Kasumi-1 (cell line): ENCODE measurements at places on chromosomes 7 and 10.

DNA sequence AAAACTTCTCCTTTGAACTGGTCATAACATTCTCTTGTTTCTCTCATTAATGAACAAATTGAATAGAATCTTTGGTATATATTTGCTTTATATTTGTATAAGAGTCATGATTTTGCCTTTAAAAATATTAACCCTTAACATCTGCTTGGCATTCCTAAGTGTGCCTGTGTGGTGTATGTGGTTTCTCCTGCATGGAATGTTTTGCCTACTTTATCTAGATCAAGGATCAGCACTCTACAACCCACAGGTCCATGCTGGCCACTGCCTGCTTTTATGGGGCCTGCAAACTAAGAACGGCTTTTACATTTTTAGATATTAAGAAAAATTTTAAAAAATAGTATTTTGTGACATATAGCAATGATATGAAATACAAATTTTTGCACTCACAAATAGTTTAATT, 4.3 kb upstream of the LAMB4 start:
- no peak for DNase-seq

DNA sequence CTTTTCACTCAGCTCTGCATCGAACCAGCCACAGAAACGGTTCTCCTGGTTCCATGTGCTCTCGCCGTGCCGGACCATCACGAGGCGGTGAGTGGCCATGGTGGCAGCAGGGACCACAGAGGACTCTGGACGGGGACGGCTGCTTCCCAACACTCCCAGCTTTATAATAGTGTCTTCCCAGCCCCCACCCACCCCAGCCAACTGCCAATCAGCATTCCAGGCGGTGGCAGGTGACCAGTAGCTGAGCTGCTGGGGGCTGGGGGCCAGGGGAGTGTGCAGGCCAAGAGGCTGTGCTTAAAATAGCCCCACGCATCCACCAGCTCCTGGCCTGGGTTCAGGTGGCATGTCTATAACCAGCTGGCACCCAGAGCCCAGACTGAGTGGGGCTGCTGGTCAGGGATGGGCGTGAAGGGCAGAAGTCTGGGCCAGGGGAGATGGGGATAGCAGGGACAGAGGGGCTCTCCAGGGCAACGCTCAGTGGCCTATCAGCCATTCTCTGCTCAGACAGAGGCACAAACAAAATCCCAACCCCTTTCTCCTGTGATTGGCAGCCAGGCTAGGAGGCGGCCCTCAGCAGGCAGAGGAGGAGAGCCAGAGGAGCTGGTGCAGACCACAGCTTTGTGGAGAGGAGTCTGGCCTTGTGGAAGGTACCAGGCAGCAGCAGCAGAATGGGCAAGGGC, at the start of gene PGAM2:
Gene PGAM2, minus strand, starts transcription at position 137 of the 680 bp plus-strand sequence. Its CDS starts 38 bp downstream, at position 99.
- peak; percentile 14 for DNase-seq

- DNase-seq, result no peak
Observed at GRCh38 chr7:71389976-71390375, 258.0 kb downstream of the GALNT17 start.

GRCh38 chr10:96236090-96236478, 35.3 kb downstream of the BLNK start:
- DNase-seq, result peak; percentile 17

- no peak for DNase-seq
Observed at GRCh38 chr7:27212497-27213432, 12.9 kb upstream of the HOXA13 start.

- DNase-seq, result no peak
Observed at GRCh38 chr10:102549549-102549948, 45.8 kb downstream of the SUFU start.

DNA sequence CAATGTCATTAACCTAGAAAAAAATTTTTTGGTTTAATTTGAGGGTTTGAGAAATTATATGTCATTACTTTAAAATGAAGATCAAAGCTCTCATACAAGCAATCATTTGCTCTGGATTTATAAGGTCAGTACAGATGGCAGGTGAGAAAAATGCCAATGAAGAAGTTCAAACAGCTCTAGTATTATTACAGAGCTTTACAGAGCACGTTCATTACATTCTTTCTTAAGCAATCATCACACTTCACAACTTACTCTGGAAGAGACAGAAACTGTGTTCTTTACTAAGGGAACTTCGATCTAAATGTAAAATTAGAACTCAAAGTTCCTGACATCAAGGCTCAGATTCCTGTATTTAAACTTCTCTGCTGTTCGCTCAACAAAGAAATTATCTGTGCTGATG, 153.4 kb downstream of the ATE1 start:
- no peak for DNase-seq

- DNase-seq, result no peak
Observed at GRCh38 chr10:86632009-86632800, 22.1 kb upstream of the OPN4 start.

DNA sequence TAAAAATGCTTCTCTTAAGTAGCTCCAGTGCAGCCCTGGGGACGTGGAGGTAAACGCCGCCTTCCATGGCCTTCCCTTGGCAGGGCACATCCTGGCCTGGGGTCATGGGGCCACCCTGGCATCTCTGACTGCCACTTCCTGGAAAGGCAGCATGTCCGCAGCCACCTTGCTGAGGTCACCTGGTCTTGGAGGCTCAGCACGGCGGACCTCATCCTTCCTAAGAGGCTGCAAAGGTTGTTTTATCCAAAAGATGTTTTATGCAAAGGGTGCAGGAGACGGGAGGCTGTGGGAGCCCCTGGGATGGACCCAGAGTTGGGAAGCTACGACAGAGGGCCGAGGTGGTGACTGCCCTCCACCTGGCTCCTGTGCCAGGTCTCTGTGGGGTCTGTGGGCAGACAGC, 106.0 kb downstream of the TCERG1L start:
- no peak for DNase-seq

DNA sequence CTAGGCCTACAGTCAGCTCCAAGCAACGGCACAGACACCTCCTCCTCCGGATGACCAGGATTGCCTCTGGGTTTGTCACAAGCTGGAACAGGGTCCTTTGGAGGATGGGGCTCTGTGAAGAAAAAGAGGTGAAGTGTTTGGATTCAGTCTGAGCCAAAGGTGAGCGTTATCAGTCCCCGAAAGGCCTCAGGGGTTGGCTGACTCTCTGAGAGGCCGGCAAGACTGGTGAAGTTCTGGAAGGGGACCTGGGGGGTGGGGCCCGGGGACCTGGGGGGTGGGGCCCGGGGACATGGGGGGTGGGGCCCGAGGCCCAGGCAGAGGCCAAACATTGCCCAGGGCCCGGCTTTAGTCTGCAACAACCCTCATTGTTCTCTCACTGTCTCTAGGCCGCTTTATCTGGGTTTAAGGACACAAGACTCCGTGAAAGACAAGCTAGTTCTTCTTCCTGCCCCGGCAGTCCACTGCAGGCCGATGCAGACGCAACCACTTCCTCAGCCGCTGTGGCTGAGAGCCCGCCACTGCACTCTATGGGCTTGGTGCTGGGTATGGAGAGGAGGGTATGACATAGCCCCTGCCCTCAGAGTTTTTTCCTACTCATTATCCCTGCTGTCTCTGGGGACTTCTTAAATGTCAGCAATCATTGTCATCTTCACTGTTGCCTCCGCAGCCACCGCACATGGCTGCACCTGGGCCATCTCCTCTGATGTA, 27.4 kb upstream of the PSAP start:
- DNase-seq, result peak; percentile 75

DNA sequence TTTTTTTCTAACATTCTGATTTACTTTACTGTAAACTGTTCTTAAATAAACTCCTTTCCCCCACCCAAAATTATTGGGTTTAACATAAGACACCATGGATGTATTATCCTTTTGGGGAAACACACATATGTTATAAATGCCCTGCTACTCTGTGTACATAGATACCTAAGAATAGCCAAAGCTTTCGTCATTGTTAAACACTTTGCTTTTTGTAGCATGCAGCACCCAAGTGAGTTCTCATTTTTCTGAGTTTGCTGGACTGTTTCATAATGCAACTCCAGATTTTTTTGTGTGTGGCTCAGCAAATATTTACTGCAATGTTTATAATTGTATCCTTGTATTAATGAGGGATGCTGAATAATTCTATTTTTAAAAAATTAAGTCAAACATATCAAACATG, 86.9 kb downstream of the VTI1A start:
- no peak for DNase-seq

DNA sequence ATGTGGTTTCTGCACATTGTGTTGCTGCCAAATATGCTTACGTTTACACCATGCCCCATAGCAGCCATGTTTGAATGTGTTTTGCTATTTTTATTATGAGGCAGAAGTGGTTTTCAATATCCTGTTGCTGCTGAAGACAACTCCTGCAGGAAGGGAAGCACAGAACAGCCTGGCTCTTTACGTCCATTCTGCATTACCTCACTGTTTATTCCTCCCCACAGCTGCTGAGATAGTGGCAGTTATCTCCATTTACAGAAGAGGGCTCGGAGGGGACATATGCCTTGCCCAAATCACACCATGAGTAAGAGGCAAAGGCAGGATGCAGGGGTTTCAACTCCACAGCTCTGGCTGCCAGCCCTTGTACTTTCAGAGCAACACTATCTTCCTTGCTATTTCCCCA, 35.3 kb downstream of the PLPP4 start:
- DNase-seq, result no peak

DNA sequence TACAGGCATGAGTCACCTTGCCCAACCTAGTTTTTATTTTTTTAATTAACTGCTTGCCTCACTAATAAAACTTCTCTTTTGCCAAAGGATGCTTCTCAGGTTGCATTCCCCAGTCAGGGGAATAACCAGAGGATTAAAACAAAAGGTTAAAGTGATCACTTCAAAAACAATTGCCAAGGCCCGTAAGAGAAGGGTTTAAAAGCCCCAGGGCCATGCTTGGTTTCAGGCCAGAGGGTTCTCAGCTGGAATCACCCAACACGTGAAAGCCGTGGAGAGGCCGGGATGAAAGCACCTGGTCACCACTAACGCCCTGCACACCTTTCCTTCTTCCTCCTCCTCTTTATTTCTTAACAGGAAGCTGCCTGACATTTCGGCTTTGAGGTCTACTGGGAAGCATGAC, 587.5 kb downstream of the PTPRN2 start:
- DNase-seq, result no peak

GRCh38 chr7:80047856-80048459, 86.7 kb upstream of the GNAI1 start:
- peak; percentile 33 for DNase-seq

DNA sequence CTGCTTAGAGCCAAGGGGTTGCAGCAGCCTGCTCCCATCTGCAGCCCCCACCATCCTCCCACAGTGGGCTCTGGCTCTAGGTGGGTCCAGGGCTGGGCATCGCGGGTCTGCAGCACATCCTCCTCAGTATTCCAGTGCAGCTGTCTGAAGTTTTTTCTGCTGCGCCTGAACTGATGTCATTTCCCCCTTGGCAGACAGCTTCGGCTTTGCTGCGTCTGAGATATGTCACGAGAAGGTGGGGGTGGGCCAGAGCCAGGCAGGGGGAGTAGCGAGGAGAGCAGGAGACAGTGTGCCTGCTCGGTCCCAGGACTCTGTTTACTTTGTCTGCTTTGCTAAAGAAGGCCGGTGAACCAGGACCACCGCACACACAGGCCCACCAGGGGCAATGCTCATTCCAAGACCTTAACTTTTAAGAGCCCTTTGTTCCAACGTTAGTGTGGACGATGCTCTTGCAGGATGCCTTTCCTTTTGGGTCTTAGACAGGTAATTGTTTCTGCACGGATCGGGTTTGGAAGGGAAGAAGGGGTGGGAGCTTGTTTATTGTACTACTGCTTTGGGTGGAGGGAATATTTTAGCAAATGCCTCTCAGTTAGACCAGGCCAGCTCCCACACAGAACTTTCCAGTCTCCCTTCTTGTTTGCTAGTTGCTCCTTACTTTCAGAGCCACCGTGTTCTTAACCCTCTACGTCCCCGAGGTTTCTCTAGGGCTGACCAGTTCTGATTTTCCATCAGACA, 32.4 kb downstream of the WBP1L start:
- DNase-seq, result peak; percentile 89
